Stimulated activated CD4-positive, alpha-beta T cell treated with anti-CD3 and anti-CD28 coated beads, TNF-alpha, amount 100 ng/mL, for 1 hour (primary cell): ENCODE measurements at places on chromosomes 16 and 17.

- no peak for DNase-seq
These were observed 26.8 kb downstream of the COG4 start for GRCh38 chr16:70496513-70496912.

- DNase-seq: no peak
These were observed 22.0 kb downstream of the ZNF469 start for GRCh38 chr16:88404769-88405168.

GRCh38 chr17:59493867-59494266, 71.5 kb upstream of the DHX40 start:
- DNase-seq: no peak

GRCh38 chr16:48157794-48158193, 2.0 kb upstream of the ABCC12 start:
- DNase-seq: no peak

DNA sequence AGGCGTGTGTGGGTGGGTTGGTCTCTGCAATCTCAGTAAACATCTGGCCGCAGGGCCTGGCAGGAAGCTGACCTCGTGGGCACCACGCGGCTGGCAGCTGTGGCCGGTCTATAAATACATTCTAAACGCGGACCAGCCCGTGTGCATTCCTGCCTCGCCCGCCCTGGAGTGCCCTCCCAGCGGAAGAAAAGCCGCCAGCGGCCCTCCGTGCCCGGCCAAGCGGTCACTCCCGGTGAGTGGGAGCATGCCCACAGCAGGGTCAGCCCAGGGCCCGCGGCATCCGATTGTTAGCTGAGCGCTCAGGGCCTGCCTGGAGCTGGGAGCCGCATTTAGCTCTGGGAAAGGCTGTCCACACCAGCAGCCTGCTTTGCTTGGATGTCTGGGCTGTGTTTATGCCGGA, 10.3 kb downstream of the ZNF469 start:
- DNase-seq: no peak

GRCh38 chr17:19733953-19734526, 14.1 kb downstream of the ALDH3A1 start:
- DNase-seq: no peak

GRCh38 chr17:2423271-2423670, 22.4 kb upstream of the MNT start:
- no peak for DNase-seq

- no peak for DNase-seq
These were observed 5.0 kb downstream of the PROCA1 start for GRCh38 chr17:28706471-28707338.

GRCh38 chr17:2003525-2003924, 21.6 kb downstream of the RTN4RL1 start:
- no peak for DNase-seq

- no peak for DNase-seq
These were observed 354.6 kb upstream of the CDH11 start for GRCh38 chr16:65476448-65476955.

GRCh38 chr16:63697736-63698135, 1424.1 kb downstream of the CDH11 start:
- no peak for DNase-seq

DNA sequence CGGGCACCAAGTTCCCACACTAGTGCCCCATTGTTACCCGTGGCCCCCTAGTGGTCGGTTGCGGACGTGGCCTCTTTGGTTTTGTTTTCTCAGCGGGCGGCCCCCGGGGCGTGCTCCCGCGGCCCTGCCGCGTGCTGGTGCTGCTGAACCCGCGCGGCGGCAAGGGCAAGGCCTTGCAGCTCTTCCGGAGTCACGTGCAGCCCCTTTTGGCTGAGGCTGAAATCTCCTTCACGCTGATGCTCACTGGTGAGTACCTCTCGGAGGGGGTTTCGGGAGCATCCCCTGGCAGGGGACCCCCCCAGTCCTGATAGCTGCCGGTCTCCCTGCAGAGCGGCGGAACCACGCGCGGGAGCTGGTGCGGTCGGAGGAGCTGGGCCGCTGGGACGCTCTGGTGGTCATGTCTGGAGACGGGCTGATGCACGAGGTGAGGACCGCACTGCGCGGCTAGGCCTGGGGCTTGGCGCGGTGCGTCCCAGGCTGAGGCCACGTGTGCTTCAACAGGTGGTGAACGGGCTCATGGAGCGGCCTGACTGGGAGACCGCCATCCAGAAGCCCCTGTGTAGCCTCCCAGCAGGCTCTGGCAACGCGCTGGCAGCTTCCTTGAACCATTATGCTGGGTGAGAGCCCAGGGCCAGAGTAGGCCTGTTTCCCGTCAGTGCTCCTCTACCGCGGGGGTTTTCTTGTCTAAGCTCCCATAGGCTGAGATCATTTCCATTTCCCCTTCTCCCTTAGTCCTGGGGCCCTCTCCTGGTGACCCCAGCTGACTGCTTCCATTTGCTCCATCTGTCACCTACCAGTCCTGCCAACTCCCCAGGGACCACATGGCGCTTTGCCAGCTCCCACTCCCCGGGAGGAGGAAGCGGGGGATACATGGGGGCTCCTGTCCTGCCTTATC, 1.7 kb downstream of the SPHK1 start:
- peak; percentile 53 for DNase-seq

- DNase-seq: no peak
These were observed 2.5 kb downstream of the ALOX15B start for GRCh38 chr17:8041249-8041928.

DNA sequence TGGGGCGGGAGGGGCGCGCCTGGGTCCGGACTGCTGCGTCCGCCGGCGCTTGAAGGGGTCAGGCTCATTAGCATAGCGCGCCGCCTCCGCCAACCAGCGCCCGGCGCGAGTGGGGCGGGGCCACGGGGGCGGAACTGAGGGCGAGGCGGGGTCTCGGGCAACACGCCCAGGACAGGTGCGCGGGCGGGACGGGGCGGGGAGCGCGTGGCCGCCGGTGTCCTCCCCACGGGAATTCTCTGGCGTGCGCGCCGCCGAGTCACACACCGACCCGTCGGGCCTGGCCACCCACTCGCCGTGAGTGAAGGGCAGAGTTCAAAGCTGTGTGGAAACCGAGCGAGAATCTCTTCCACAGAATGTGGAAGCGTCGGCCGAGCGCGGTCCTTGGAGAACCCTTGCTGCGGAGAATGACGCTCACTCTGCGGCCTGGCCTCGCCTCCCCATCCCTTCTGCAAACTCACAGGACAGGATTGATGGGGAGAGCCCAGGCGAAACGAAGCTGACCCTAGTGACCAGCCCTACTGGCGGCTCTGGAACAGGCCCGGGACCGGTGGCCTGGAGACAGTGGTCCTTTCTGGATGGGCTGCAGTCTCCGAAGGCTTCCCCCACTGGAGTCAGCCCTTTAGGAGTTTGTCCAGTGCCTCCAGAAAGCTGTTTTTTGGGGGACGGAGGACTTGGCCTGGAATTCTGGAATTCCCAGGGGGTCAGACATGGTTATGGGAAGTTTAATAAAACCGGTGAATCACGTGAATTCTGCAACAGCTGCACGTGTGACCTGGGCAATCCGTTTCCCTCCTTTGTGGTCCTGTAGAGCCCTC, at the start of gene SNAI3:
Gene SNAI3, minus strand, starts transcription at position 69 of the 815 bp plus-strand sequence. CDS start 101 bp downstream, outside the sequence.
- peak; percentile 52 for DNase-seq

DNA sequence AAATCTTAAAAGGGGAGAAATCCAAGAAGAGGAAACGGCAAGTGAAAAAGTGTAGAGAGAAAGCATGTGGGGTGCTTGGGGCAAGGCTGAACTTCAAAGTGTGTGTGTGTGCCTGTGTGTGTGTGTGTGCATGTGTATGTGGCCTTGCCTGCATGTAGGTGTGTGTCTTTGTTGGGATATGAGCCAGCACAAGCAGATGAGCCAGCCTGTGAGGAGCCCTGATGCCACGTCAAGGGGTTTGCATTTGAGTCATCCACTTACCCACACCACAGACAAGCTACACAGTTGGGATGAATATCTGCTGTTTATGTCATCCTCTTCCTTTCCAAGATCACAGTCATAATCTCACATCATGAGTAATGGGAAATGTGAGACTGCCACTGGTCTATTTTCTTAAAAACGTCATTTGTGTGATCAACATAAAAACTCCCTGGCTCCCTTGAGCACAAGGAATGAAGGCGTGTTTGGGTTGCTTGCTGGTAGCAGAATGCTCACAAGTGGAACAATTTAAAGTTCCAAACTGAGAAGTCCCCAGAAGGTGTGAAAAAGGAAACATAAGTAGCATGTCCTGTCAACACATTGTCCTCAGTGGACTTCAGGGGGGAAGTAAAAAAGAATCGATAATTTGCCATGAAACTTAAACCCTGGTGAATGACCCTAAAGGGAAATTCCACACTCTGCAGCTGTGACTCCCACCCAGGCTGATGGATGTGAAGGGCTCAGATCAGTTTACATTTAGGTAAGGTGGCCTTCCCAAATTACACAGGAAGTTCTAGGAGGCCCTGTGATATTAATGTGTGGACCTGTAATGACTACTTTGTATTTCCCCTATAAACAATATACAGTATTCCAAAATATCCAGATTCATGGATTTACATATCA, 14.7 kb downstream of the KCTD19 start:
- peak; percentile 62 for DNase-seq

DNA sequence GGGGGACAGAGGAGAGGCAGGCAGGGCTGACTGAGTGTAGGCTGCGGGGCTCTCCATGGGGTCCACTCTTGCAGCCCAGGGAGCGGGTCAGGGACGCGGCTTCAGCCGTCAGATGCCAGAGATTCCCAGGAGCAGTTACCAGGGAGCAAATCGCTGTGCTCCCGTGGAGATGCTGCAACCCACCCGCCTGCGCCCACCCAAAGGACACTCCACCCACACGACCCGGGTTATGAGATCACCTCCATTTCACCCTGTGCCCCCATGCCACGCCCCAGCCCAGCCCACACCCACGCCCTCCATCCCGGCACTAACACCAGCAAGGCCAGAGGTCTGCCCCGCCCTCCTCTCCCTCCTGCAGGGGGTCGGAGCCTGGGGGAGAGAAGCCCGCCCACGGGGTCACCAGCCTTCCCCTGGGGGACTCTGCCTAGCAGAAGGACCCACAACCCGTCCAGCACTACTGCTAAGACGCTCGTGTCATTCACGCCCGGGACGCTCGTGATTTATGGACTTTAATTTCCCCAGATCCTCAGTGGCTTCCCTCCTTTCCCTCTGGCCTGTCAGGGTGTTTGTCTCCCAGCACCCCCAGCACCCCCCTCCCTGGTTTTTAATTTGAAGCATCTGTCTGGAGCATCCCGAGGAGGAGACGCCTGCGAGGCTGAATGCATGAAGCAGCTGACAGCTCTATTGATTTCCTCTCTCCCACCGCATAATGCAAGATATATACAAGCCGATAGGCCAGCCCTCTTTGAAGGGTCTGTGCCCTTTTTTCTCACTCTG, 6.7 kb upstream of the RPL38 start:
- DNase-seq: no peak

DNA sequence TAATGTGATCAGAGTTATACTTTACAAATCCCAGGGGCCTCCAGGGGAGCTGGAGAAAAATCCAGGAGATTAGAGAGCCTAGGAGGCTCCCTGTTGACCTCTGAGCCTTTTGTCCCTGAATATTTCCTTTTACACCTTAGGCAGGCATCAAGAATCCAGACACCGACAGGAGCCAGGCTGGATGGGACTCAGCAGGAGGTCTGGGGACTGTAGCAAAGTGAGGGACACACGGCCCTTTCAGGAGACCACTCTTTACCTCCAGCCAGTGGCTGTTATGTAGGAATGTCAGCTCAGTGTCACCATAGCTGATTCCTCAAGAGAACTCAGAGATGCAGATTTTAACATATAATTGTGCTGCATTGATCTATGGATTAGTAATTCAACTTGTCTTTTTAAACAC, 198.4 kb downstream of the SHISA9 start:
- DNase-seq: no peak

DNA sequence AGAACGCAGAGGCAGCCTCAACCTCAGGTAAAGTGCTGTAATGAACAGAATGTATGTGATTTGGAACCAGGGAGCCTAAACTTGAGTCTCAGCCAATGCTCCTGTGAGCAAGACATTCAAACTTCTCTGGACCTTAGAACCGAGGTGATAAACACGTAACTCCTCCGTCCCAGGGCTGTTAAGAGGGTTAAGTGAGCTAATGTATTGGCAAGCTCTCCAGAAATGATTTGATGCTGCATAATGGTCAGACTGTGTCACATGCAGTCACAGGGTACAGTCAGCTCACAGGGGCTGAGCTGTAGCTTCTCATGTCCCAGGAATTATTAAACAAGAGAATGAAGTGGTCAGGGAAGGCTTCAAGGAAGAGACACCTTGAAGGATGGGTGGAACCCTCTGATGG, 10.0 kb upstream of the SLC4A1 start:
- no peak for DNase-seq

GRCh38 chr17:36750316-36750885, 149.0 kb downstream of the MRM1 start:
- DNase-seq: no peak

DNA sequence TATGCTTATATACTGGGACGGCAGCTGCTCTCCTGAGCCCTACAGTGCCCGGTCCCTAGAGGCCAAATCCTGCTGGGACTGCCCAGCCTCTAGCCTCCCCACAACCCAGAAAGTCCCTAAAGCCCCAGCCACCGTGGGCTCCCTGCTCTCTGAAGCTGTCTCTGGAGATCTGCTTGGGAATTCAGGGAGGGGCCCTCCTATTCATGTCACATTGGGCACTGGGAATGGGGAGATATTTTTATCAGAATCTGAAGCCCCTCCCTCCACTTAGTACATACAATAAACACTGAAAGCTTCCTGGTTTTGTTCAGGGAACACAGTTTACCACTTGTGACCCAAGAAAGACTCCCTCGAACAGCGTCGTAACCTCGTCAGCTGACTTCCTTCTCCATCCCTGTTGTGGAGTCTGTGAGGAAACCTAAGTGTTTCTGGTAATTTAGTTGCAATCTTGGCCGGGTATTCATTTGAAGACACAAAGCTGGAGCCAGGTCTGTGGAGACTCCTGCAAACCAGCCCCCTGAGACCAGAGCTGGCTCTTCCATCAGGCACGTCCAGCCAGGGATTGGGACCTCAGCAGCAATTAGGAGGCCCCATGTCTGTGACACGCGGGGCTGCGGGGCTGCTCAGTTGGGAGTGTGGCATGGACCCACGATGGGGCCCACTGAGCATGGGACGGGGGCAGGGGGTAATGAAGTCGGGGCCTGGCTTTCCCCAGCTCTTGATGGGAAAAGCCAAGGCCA, 38.5 kb downstream of the PGS1 start:
- no peak for DNase-seq

- DNase-seq: no peak
These were observed 15.3 kb downstream of the ZC3H7A start for GRCh38 chr16:11781773-11782172.

DNA sequence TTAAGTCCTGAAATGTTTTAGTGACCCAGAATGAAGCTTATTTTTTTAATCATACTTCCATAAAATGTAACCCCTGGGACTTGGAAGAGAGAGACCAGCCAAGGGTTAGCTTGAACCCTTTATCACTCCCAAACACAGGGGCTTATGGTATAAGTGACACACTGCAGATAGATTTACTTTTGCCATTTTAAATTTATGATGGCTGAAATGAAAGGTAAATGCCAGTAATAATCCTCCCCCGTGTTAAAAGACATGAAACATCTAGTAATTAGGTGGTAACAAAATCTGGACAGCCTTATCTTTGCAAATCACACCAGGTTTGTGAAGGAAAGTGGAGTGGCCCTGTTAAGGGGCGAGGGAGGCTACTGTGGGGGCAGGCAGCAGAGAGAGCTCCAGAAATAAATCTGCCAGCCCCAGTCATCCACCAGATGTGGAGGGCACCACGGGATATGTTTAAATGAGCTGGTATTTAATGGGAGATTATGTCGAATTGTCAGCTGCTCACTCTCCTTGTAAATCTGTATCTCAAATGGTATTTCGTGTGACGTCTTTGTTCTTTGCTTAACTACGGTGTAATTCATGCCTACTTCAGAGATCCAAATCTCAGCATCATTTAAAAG, 326.5 kb downstream of the WWOX start:
- no peak for DNase-seq

GRCh38 chr17:17469358-17469757, 7.4 kb upstream of the MED9 start:
- no peak for DNase-seq
